ENCODE measurements at places on chromosomes 4 and X.

DNA sequence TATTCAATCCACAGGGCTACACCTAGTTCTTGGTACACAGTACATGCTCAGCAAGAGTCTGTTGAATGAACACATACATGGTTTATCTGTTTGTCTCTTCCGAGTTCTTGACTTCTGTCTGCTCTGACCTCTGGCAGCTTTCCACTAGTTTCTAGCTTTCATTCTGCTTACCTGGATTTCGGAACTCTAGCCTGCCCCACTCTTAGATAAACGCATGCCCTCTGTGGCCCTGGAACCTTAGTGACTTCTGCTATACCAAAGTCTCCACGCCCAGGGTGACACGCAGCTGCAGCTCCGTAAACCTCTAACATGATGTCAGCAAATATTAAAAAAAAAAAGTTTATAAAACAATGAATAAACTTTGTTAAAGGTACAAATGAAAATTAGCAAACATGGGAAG, 1.3 kb upstream of the SLC25A4 start:
- no peak for DNase-seq

- DNase-seq: no peak
Measured at GRCh38 chr4:184612074-184612473, 37.2 kb downstream of the CASP3 start.

- DNase-seq: no peak
Measured at GRCh38 chrX:40418813-40419195, 162.0 kb upstream of the ATP6AP2 start.

DNA sequence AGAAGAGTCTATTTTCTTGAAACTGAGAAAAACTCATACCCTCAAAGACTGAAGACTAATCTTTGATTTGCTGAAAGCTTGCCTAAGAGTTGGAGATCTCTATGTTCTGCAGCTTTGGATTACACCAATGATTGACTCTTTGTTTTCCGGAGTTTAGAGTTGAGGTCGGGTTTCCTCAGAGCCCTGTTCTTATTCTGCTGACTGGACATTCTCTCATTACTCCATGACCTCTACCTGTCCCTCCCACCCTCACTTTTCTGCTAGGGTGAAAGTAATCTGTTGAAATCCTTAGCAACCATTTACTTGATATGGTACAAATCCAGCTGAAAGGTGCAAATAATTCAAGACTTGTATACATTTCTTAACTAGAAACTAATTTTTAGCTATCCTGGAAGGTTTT, 421.5 kb upstream of the FRG1 start:
- DNase-seq: no peak

GRCh38 chr4:166309286-166309685, 436.2 kb downstream of the TLL1 start:
- DNase-seq: no peak

- DNase-seq: no peak
Measured at GRCh38 chr4:25842229-25842845, 20.5 kb downstream of the SEL1L3 start.

DNA sequence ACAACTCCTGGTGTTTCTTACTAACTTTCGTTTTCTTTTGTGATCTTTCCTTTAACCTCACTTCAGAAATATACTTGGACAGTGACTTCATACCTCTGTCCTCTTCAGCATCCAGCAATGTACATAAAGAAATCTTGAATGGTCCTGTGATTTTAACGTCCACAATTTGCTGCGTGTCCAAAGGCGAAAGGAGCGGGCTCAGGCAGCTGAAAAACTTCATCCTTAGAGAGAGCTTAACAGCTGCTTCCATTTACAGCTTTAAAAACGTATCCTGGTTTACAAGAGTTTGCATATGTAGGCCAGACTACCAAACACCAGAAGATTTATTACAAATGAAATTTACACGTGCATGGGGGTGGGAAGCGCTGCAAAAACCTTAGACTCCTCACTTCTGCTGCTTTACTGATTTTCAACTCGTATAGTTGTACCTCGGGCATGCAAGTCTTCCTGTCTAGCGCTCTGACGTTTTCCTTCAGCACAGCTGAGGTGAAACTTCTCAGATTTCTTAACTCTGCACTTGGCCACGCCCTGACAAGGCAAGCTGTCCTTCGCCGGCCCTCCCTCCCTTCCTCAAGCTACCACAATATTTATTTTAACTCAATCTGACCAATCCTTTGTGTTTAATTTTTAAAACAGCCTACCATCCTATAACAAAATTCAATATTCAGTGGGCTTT, 406.4 kb downstream of the FAM47A start:
- peak; percentile 16 for DNase-seq

- no peak for DNase-seq
Measured at GRCh38 chr4:163385466-163385865, 41.8 kb downstream of the NPY5R start.
